ENCODE measurements at places on chromosomes 5 and 9.

- DNase-seq = no peak
These were observed 30.1 kb downstream of the NIPSNAP3B start for GRCh38 chr9:104794070-104794469.

DNA sequence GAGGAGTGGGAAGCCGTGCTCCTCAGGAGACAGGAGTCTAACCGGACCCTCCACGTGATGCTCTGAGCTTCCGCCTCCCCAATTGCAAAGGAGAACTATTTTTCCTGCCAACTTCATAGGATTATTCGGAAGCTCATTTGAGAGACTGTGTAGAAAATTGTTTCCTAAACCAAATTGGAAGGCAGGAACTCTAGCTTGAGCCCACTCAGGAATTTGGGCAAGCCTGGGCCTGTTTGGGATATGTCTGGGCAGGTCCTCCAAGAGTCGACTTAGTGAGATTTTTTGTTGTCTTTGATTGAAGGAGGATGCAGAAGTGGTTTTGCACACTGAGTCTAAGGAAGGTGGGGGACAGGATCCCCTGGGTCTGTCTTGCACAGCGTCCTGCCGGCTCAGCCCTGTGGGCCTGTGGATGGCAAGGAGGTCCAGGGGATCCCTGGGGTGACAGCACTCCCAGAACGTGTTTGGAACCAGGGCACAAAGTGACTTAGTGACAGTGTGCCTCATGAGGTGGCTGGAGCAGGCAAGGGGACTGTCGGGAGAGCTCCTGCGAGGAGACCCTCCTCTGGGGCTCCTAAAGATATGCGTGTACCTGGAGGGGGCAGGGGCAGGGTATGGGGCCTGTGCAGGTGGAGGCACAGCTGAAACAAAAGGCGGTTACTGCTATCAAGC lies 283.3 kb downstream of the NSG2 start:
- DNase-seq = no peak

DNA sequence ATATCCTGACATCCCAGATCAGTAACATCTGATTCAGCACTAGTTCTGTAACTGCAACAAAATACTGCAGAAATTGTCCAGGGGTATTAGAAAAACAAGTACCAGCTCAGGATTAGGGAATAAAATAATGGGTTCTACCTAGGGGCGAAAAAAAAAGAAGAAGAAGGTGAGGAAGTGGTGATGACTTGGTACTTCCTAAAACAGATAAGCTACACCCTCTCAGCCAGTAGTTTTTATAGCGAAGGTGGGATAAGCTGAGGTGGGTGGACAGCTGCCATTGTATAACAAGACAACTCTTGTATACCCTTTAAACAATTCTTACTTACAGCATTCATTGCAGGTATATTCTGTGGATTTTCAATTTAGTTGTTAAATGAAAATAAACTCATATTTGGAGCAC lies 19.1 kb downstream of the RAPGEF6 start:
- no peak for DNase-seq

DNA sequence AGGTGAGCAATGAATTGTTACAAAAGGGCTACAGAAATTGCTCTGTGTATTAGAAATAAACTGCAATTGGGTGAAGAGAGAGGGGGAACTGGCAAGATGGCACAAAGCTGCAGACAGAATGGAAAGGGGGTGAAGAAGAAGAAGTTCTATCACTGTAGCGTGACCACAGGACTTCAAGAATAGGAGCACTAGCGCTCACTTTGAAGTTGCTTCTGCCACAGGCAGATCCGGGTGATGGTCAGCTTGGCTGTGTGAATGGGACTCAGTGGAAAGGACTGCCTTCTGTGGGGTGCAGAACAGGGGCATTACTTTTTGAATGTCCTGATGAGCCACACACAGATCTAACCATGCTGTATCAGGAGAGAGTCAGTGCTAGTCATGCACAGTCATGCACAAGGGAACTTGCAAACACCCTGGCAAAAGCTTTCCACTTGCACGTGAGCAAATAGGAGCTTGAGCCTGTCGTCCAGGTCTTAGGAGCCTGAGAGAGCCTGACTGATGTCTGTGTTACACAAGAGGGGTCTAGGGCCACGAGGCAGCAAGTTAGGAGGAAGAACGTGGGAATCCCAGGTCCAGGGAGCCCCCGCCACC lies 16.3 kb downstream of the IL5 start:
- DNase-seq = no peak

GRCh38 chr9:100222674-100223073 lies 123.6 kb downstream of the INVS start:
- no peak for DNase-seq

- no peak for DNase-seq
These were observed 480.0 kb upstream of the PAPPA start for GRCh38 chr9:115673599-115673998.

DNA sequence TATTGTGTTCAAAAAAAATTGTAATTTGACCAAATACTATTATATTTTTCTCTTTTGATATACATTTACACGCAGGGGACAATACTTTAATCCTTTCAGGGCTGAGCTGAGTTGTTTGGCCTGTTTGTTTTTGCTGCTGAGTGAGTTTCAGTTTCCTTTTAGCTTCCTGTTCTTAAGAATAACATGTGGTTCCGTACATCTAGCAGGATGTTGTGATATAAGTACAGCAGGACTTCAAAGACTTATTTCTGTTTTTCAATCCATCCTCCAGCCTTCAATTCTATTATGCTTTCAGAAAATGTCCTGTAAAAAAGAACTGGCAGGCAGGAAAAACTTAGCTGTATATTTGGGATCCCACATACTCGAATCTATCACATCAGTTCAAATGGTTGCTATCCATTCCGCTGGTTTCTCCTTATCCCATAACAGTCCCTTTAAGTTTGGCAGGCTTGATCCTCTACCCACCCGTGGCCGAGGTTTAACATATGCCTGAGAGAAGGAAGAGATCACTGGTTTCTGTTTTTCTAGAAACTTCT lies 1037.3 kb upstream of the ACO1 start:
- no peak for DNase-seq

- no peak for DNase-seq
These were observed 5.8 kb downstream of the FPGS start for GRCh38 chr9:127808347-127809001.

GRCh38 chr5:138504799-138505198 lies 38.2 kb downstream of the ETF1 start:
- DNase-seq = no peak

- no peak for DNase-seq
These were observed 156.7 kb upstream of the TLX3 start for GRCh38 chr5:171152382-171152781.

- no peak for DNase-seq
These were observed 6.5 kb downstream of the OGN start for GRCh38 chr9:92397853-92398252.

DNA sequence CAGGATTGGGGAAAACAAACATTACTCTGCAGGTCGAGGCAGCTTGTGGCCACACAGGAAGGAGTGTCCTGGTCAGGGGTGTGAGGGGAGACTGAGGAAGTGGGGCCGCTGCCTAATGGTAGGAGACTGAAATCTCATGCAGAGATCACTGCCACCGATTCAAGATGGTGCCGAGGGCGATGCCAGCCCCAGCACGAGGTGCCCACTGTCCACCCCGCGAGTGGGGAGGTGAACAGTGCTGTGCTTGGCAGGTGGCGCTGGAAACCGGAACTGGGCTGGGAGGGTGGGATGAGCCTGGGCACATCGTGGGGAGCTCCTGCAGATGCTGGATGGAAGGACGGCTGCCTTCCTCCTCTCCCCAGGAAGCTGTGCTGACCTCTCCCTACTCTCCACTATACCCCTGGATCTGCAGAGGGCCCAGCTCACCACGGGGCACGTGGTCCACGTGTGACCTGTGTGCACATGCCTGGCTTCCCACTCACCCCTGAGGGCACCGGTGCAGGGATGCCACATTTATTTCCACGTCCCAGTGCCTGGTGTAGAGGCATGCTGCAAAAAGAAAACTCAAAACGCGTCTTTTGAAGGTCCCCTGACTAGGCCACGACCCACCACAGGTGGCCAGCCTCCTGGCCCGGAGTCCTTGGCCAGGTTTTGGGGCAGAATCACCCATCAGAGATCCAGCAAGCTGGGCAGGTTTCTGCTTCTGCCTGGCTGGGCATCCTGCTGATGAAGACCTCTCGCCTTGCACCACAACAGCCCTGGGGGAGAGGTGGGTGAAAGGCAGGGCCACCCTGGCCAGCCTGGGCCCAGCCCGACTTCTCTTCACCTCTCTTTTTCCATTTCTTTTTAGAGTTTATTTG lies 71.7 kb upstream of the FCN1 start:
- DNase-seq = no peak

DNA sequence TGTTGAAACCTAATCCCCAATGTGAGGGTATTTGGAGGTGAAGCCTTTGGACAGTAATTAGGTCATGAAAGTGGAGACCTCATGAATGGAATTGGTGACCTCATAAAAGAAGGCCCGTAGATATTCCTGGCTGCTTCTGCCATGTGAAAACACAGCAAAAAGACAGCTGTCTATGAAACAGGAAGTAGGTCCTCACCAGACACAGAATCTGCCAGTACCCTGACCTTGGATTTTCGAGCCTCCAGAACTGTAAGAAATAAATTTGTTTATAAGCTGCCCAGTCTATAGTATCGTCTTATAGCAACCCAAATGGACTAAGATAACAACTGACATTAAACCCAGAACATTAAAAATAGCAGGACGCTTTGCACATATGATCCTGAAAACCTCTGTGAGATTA lies 371.1 kb downstream of the SPOCK1 start:
- DNase-seq = no peak

GRCh38 chr9:132410642-132411041 lies 631 bp downstream of the CFAP77 start:
- DNase-seq = peak; percentile 36

DNA sequence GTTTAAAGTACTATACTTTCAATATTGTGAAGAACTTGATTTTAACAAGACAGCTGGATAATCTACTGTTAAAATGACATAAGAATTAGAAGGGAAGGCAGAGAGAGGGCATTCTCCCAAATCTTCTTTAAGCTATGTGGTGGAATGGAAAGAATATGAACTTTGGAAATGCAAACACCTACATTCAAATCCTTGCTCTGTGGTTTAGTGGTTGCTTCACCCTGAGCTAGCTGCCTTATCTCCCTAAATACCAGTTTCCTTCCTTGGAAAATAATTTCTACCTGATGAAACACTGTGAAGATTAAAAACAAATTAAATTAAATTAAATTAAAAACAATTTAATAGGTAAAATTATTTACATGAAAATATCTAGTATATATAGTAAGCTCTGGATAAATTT lies 98.5 kb downstream of the GPR21 start:
- DNase-seq = no peak
